ENCODE measurements at places on chromosomes 7 and 10. TPM values are rescaled to one million over a fixed set of nuclear protein-coding genes. Genes with fewer than 3 reads are reported as not detected.

CHN2 gene
- total RNA-seq, result 10.3 TPM

GNAT3 gene
- total RNA-seq, result not detected

FXYD4 gene
- total RNA-seq, result not detected

CUZD1 gene
- 1.4 TPM for total RNA-seq

C10orf67 gene
- total RNA-seq, result not detected

Measured in gastroesophageal sphincter (tissue), 4 donors.